GM12864 (cell line): ENCODE measurements at places on chromosomes 6 and 20.

DNA sequence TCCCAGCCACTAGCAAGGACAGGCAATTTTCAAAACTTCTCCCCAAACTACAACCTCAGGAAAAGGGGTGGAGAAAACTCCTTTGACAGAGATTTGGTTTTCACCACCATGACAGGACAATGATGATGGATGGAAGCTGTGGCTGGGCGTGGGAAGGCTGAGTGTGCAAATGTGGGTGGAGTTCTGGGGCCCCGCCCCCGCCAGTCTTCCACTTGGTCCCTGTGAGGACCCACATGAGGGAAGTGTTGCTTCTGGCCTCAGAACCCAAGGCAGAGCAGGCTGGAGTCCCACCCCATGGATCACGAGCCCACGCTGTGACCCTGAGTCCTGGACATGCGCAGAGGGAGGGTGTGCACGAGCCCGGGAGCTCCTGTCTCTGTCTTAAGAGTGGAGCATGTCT, 21.5 kb upstream of the MRGBP start:
- no peak for DNase-seq

DNA sequence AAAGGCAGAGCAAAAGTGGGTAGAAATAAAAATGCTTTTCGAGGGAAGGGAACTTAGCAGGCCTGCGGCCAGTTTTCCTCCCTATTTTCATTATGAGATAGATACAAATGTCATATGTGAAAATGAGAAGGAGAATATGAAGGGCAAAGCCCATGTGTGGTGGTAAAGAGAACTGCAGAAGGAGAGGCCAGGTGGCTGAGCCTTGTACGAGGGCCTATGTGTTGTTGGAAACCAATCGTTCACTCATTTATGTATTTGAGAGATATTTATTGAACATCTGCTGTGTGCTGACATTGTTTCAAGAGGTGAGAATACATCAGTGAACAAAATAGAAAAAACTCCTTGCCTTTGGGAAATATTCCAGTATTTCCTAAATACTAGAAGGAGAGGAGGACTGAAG, 147.7 kb downstream of the SH3BGRL2 start:
- no peak for DNase-seq

DNA sequence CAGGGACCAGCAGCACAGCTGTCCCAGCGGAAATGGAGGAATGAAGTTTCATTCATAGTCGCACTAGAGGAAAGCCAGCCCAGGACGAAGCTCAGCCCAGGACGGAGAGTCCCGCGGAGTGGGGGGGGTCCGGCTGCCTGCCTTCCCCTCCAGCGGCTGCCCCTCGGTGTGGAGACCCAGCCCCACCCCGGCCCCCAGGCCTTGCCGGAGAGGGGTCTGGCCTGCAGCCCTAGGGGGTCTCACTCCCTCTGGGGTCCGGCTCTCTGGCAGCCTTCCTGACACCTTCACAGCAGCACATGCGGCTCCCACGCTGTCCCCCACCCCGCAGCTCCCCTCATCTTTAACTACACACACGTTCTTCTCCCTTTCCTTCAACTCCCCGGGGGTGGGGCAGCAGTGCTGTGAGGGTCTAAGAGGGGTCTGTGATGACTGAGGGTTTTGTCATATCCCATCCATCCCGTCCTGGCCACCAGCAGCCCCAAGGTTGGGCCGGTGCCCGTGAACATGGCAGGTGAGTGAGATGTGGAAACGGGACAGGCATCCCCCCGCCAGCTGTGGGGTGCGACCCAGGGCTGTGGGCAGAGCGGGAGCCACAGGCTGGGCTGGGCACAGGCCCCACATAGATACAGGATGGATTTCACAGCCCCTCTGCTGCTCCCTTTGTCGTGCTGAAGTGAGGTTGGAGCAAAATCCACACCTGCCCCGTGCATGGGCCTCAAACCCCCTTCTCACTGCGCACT, 41.8 kb downstream of the DLL1 start:
- no peak for DNase-seq

GRCh38 chr6:104795363-104795762, 64.4 kb downstream of the HACE1 start:
- DNase-seq = no peak

- DNase-seq = no peak
Observed at GRCh38 chr6:44068607-44069296, 58.5 kb downstream of the MRPL14 start.

- peak; percentile 27 for DNase-seq
Observed at GRCh38 chr6:166499350-166500163, 86.9 kb downstream of the RAMACL start.

GRCh38 chr6:170433163-170434116, 119.7 kb downstream of the PSMB1 start:
- no peak for DNase-seq

- DNase-seq = no peak
Observed at GRCh38 chr6:9307187-9307586, 871.8 kb upstream of the SLC35B3 start.

DNA sequence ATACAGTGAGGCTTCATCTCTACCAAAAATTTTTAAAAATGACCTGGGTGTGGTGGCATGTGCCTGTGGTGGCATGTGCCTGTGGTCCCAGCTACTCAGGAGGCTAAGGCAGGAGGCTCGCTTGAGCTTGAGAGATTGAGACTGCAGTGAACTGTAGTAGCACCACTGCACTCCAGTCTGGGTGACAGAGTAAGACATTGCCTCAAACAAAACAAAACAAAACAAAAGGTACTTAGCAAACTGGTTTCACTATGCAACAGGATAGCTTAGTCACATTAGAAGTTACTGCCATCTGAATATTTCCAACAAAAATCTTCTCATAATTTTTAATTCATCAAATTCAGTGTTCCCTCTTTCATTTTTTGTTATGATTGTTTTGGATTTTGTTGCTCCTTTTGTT, 137.9 kb downstream of the QRSL1 start:
- no peak for DNase-seq

GRCh38 chr6:12173661-12174060, 116.5 kb upstream of the EDN1 start:
- no peak for DNase-seq

GRCh38 chr6:120304223-120304622, 954.7 kb upstream of the MAN1A1 start:
- DNase-seq = no peak

DNA sequence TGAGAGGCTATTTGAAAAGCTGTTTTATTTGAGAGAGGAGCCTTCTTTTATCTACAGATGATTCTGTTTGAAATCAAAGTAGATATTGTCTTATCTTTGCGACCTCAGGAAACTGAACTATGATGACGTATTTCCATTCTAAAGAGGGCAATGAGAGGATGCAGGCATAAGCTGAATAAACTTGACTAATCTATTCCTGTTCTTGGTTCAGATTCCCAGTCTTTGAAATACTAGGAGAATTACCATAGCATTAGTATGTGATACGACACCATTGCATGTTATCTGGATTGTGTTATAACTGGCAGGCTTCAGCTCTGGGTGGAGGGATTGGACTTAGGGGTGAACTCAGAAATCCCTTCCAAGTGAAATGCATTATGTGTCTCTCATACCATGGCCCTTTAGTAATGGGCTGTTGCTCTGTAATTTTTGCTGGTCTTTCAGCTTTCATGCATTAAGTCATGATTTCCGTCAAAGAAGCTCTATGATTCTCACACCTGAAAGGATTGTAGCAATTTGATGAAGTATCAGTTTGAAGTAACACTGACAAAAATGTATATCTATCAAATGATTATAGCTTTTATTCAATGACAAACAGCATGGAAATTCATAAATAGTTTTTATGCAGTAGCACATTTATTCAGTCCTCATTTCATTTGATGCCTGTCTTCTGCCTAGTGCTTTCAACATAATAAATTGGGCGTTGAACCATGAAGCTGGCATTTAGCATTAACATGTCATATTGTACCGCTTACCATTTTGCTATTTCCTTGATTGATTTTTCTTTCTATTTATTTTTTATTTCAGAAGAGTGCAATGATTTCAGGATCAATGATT, 138.4 kb upstream of the SPACA1 start:
- DNase-seq = no peak

GRCh38 chr20:45833030-45833882, at the start of gene SNX21:
Gene SNX21, plus strand, starts transcription at chr20:45833799. Its CDS starts 121 bp downstream, at chr20:45833920.
- no peak for DNase-seq

DNA sequence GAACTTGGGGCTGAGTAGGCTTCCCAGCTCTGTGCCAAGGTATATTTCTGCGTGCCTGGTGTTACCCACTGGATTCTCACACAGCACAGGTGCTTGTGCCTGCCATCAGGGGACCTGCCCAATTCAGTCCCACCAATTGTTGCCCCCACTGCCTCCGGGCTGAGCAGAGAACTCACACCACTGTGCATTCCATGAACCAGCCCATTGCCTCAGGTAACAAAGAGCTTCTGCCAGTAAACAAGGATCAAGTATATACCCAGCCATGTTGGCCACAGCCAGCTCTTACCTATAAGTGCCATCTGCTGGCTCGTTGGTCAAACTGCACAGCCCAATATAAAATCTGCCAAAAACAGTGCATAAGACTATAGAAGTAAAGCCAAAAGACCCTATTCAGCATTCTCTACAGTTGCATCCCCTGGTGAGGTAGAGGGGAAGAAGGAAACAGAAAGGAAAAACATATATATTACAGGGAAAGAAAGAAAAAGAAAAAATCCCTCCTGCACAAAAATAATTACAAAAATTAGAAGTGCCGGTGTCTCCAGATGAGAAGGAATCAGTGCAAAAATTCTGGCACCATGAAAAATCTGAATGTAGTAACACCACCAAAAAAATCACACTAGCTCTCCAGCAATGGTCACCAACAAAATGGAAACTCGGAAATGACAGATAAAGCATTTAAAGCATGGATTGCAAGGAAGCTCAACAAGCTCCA, 241.4 kb downstream of the IBTK start:
- DNase-seq = no peak

GRCh38 chr6:39876826-39877225, 57.4 kb downstream of the MOCS1 start:
- DNase-seq = no peak

GRCh38 chr6:42368181-42368580, 83.5 kb downstream of the TRERF1 start:
- no peak for DNase-seq

DNA sequence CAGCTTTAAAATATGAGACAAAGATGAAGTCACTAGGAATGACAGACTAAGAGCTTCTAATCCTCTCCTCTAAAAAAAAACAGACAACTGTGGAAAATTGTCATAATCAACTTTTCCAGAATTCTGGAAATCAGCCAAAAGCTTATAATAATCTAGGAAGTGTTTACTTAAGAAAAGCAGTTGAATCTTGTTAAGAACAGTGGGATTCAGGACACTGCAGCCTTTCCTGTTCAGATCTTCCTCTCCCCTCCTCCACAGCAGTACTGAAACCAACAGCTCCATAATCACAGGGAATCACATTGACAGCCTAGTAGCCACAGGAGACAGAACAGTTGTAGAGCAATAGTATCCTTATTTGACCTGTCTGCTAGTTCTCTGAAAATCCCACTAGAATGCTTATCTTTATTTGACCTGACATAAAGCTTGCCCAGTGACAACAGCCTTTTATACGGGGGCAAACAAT, 41.6 kb downstream of the IBTK start:
- no peak for DNase-seq

GRCh38 chr6:193180-193579, 99.1 kb upstream of the DUSP22 start:
- no peak for DNase-seq

DNA sequence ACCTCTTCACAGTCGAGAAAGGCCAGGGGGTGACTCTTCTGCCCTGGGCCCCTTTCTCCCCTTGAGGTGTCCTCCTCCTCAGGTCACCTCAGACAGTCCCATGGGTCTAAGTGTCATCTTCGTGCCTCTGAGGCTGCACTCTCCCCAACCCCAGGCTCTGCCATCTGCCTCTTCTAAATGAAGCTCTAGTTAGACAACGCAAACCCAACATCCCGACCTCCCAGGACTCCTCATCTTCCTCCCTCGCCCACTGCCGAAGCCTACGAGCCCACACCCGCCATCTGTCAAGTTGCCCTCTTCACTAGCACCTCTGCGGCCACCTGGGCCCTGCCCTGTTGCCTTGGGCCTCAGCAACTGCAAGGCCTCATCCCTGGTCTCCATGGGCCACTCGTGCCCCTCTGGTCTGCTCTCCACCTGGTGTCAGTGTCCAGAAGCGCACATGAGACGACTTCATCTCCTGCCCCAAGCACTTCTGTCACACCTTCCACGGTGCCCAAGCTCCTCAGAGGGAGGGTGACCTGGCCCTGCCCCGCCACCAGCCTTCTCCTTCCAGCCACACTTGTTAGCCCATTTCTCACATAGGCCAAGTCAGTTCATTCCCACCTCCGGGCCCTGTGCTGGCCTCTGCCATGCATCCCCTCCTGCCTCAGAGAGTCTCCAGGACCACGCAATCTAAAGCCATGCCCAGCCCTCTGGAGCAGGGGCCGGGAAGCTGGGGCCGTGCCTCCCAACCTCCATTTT, 53.8 kb downstream of the RRBP1 start:
- DNase-seq = no peak

DNA sequence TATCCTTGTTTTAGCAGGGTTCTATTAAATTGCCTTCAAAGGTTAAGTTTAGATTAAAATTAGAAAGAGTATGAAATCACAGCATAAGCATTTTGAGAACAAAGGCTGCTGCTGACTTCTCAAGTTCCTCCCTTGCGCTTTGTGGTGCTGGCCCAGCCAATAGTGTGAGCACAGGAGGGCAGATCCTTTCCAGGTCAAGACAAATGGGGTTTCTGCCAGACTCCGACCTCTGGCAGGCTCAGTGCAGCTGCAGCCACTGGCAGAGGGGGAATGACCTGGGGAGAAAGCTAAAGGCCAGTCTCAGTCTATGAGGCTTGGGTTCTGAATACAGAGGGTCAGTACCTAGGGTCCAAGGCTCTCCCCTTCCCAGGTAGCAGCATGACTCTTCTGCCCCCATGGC, 27.0 kb downstream of the CLIC5 start:
- no peak for DNase-seq

DNA sequence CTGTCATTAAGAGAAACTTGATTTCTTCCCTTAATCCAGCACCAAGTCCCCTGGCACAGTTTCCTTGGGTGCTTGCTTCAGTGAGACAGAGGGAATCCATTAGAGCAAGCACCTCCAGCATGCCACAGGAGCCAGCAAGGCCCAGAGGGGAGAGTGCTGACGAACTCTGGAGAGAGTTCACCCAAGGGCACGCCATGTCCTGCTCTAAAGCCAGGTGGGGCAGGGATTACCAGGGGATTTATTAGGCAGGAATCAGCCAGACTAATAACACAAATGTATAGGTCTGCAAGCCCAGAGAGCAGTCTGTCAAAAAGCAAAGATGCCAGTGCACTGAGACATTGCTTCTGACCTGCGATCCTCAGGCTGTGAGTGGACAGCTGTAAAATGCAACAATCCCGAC, 155.4 kb upstream of the SYNDIG1 start:
- DNase-seq = no peak
